ENCODE measurements at places on chromosomes 13 and 19. TPM values are rescaled to one million over a fixed set of nuclear protein-coding genes. Genes with fewer than 3 reads are reported as not detected.

Gene CGB8
- total RNA-seq = not detected

Gene CCDC70
- not detected for total RNA-seq

Gene MADCAM1
- 0.25 TPM for total RNA-seq

Gene PSG2
- not detected for total RNA-seq

Gene ANGPTL8
- total RNA-seq = not detected

Gene HAUS5
- total RNA-seq = 6.3 TPM

Gene LAMP1
- total RNA-seq = 141 TPM

Gene OLFM2
- not detected for total RNA-seq

Gene ARRDC5
- total RNA-seq = not detected

Gene ZNF439
- not detected for total RNA-seq

Gene TINCR
- 0.21 TPM for total RNA-seq

All from MCF 10A (cell line).